Caudate nucleus (tissue), 63 donors: ENCODE measurements at places on chromosomes 12 and 14.

GRCh38 chr12:46342562-46343033 is 30.0 kb downstream of the SLC38A2 start:
- DNase-seq, result peak; percentile 1

- DNase-seq, result no peak
Observed at GRCh38 chr12:23473071-23473470, 476.4 kb downstream of the SOX5 start.

DNA sequence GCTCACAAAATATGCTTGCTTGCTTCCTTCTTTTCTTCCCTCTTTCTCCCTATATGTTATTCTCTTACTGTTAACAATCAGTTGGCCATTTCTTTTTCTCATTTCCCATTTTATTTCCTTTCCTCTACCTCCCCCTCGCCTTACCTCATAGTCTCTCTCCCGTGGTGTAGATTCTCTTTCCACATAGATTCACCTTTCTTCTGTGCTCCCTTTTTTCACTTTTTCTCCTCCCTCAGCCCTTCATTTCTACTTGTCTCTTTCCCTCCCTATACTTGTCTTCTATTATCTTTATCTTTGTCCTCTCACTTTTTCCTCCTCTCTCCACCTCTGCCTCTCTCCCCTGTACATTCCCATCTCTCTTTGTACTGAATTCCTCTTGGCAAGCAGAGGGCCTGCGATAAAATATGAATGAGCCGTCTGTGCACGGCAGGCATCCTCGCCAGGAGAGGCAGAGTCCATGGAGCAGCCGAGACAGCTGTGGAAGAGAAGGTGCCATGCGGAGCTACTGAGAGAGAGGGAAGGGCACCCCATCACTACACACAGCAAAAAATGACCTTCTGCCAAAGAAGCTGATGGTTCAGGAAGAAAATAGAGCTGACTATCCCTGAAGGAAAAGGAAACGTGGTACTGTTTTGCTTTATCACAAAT is 12.1 kb downstream of the C14orf93 start:
- no peak for DNase-seq

GRCh38 chr12:4202487-4202886 is 71.1 kb upstream of the CCND2 start:
- DNase-seq, result no peak

- no peak for DNase-seq
Observed at GRCh38 chr12:44377443-44378187, 498.5 kb downstream of the NELL2 start.

DNA sequence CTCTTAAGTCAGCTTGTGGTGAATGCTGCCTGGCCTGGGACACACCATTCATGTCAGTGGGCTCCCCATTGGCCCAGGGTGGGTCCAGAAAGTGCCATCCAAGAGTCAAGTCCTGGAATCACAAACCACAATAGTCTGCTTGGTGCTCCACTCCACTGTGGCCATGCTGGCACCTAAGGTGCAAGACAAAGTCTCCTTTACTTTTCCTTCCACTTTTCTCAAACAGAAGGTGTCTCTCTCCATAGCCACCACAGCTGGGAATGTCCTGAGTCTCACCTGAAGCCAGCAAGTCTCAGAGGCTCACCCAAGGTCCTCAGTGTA is 9.0 kb downstream of the RDH16 start:
- no peak for DNase-seq

GRCh38 chr12:55818140-55818728 is 393 bp downstream of the ORMDL2 start:
- no peak for DNase-seq

GRCh38 chr12:56162468-56163290 is 4.5 kb downstream of the MYL6 start:
- DNase-seq, result no peak

- no peak for DNase-seq
Observed at GRCh38 chr14:93343797-93344196, 3.2 kb upstream of the COX8C start.

DNA sequence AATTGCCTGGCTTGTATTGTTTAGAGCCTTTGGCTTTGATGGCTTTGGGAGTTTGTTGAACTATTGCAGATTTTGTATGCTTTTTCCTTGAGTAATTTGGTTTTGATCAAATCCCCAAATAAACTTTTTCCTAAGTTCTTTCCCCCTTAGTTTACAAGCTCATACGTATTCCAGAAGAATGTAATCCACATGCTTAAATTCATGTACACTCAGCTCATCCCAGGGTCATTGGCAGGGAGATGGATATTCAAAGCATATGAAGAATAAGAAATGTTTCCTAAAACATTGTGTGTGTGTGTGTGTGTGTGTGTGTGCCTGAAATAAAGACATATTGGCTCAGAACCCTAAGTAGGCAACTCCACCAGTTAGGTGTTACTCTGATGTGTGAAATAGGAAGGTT is 89.4 kb downstream of the TMEM30B start:
- no peak for DNase-seq

DNA sequence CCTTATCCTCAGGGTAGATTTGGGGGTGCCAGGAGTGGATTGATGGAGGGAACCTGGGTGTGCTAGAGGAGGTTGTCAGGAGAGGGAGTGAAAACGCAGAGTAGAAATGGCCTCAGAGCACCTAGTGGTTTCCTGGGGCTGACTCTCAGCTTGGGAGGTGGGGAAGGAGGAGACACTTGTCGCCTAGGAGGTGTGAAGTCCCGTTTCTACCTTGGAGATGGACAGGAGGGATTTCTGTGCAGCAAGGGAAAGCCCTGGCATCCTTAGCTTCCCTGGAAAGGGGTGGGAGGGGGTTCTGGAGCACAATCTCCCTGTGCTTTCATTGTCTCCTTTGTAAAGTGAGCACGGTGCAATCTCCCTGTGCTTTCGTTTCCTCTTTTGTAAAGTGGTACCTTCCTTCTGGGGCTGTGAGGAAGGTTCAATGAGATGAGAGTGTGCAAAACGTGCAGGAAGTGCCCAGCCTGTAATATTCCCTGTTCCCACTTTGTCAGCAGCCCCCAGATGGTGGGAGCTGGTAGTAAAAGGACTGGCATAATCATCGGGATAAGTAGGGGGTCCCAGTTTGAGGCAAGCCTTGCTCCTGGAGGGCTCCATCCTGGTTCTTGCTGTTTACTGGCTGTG is 1.6 kb downstream of the OAS3 start:
- no peak for DNase-seq

DNA sequence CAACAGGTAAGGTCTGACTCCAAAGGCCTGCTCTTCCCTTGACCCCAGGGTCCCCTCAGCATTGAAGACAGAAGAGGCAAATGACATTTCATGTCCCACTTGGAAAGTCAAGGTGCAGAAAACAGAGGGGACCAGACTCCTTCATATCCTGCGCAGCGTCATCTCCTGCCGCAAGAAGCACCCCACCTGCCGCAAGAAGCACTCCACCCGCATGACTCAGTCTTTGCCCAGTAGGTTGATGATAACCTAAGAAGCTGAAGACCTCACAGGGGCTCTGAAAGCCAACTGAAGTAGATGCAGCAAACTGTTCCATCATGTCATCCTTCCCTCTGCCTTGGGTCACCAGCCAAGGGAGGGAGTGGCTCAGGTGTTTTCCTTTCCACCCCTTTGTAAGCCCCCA is 11.6 kb upstream of the SMUG1 start:
- DNase-seq, result no peak

- no peak for DNase-seq
Observed at GRCh38 chr12:13135371-13136178, 32.1 kb upstream of the GSG1 start.

DNA sequence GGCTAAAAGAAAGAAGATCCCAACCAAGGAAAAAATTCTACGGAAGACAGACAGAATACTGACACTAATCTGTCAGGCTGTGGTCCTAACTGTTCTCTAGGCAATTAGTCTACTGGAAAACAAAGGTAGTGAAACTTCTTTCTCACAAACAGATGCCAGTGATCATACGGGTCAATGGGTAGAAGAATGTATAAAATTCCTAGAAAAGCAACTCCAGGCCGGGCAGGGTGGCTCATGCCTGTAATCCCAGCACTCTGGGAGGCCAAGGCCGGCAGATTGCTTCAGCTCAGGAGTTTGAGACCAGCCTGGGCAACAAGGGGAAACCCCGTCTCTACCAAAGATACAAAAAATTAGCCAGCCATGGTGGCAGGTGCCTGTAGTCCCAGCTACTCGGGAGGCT is 64.8 kb downstream of the HECTD4 start:
- DNase-seq, result no peak

DNA sequence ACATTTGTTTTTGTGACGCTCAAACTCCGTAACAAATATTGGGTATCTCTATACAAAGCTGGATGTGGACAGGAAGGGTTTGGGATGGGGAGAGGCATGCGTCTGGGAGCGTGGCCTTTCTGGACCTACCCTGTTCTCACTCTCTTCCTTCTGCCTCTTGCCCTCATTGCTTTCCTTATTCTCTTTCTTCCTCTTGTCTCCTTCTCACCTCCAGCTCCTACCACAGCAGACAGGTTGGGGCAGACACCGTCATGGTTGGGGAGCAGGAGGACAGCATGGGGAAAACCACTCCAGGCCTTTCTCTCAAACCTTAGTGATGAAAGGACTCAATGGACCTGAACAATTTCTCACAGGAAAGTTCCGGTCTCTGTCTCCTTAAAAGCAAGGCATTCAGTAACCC is 465.3 kb downstream of the RAD51B start:
- DNase-seq, result no peak

DNA sequence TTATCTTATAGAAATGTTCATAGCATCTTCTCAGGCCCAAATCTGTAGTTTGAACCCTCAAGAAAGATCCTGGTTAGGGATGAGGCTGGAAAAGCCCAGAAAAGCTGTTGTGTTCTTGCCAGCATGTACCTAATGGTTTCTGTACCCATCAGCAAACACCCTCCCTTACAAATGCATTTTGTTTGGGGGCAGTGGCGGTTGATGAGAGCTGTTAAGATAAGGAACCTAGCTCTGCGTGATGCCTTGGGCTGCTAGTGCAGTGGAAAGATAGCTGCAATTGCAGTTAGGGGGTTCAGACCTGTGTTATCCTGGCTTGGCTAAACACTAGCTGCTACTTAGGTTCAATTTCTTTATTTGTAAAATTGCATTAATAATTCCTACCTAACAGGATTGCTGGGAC is 3.6 kb downstream of the TPH2 start:
- DNase-seq, result no peak

DNA sequence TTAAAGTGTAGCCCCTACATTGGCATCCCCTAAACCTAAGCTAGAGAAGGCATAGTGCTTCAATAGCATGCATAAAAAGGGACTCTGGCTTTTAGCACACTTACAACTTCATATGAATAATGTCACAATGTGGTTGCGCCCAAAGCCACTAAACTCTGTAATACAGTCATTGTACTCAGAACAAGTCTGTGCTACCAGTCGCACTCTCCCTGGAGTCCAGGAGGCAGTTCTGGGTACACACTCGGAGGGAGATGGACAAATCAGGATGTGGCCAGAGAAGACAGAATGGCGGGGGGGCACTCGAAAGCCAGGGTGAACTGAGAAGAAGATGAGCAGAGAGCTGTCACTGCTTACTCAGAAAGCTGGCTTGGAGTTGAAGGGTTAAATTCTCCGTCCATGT is 10.6 kb downstream of the SAMD4A start:
- no peak for DNase-seq

- no peak for DNase-seq
Observed at GRCh38 chr12:117900561-117900960, 68.2 kb downstream of the KSR2 start.

- DNase-seq, result no peak
Observed at GRCh38 chr14:24677956-24678355, 44.0 kb upstream of the GZMB start.

DNA sequence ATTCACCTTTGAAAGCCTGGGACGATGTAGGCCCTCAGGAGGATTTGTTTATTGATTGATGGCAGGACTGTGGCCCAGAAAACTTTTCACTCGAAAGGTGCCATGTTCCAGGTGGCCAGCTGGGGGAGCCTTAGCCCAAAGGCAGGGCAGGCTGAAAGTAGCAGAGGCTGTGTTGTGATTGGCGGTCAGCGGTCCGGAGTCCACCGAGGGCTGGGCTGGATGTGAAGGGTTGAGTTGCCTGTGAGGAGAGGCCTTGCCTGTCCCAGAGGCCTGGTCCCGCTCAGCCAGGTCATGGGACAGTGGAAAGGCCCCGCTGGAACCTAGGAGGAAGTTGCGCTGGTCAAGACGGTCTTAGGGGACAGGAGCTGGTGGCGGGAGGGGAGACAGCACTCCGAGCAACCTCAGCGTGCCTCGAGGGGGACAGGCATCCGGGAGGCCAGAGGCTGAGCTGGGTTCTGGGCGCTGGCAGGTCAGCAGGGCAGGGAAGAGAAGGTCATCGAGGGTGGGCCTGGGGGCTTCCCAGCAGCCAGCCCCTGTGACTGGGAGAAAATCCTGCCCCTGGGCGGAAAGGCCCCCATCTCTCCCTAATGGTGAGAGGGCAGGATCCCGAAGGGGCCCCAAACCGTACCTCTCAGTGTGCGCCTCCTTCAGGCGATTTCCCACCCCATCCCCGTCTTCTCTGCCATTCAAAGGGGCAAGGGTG is 26.3 kb downstream of the CMA1 start:
- DNase-seq, result no peak

GRCh38 chr12:101287357-101287756 is 7.5 kb downstream of the UTP20 start:
- no peak for DNase-seq

- no peak for DNase-seq
Observed at GRCh38 chr14:105303949-105304348, 3.1 kb upstream of the BRF1 start.

DNA sequence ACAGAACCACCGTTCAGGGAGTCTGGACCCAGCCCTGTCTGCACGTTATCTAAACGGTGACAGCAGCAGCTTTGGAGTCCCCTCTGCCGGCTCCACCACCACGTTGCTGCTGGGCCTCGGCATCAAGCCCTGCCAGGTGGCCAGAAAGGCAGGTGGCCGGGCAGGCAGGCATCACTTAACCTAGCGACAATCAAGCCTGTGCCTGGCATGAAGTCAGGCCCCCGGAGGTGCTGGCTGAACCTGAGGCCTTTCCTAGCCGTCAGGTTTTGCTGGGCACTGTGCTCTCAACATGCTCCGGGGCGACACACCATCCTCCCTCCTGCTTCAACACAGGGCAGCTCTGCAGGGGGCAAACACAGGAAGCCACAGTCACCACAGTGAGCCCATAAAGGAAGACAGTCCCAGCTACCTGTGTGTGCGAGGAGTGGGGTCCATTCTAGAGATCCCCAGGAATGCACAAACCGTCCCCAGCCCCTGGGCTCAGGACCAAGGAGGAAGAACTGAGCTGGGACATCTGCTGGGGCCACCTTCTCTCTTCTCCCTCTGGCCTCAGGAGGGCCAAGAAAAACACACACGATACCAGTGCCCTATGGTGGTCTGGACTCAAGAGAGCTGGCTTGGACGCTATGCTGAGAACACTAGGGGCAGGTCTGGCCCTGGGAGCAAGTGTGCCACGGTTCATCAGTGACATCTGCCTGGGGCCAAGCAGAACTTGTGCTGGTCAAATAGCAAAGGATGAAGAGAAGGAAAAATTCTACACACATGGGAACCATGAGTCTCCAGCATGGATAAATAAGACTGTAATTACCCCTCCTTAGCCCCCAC is 44.7 kb downstream of the CCDC88C start:
- DNase-seq, result no peak

GRCh38 chr14:99194136-99194535 is 77.9 kb downstream of the BCL11B start:
- DNase-seq, result no peak

GRCh38 chr12:88450136-88450535 is 130.1 kb downstream of the KITLG start:
- no peak for DNase-seq

- DNase-seq, result no peak
Observed at GRCh38 chr14:95535226-95536021, 574 bp downstream of the GLRX5 start.

GRCh38 chr14:90508036-90508435 is 111.2 kb downstream of the CALM1 start:
- no peak for DNase-seq

GRCh38 chr12:67797185-67797741 is 148.7 kb downstream of the DYRK2 start:
- no peak for DNase-seq

- DNase-seq, result peak; percentile 39
Observed at GRCh38 chr12:107912421-107913004, 138.0 kb downstream of the ASCL4 start.
